ENCODE measurements at places on chromosomes 1 and 21.

GRCh38 chr21:22280851-22281250 is 1282.6 kb downstream of the NCAM2 start:
- DNase-seq, result no peak

- no peak for DNase-seq
Measured at GRCh38 chr21:33332143-33332542, 7.4 kb downstream of the IFNAR1 start.

- no peak for DNase-seq
Measured at GRCh38 chr1:227758366-227758765, 23.1 kb downstream of the SNAP47 start.

- DNase-seq, result no peak
Measured at GRCh38 chr1:155269381-155269780, 3.9 kb downstream of the CLK2 start.

- no peak for DNase-seq
Measured at GRCh38 chr1:78032996-78033796, 12.6 kb upstream of the GIPC2 start.
